ENCODE measurements at places on chromosomes 12 and 14.
A peak's percentile ranks its signal among the peaks of the same experiment; 100 is the strongest.

- no peak for DNase-seq
These were observed 157.4 kb upstream of the C14orf180 start for GRCh38 chr14:104421892-104422828.

GRCh38 chr12:12182703-12183365 lies 84.0 kb downstream of the LRP6 start:
- DNase-seq, result no peak

- DNase-seq, result no peak
These were observed 52.9 kb upstream of the BCL2L14 start for GRCh38 chr12:12017798-12018197.

- no peak for DNase-seq
These were observed 196.7 kb downstream of the ALX1 start for GRCh38 chr12:85476756-85477155.

DNA sequence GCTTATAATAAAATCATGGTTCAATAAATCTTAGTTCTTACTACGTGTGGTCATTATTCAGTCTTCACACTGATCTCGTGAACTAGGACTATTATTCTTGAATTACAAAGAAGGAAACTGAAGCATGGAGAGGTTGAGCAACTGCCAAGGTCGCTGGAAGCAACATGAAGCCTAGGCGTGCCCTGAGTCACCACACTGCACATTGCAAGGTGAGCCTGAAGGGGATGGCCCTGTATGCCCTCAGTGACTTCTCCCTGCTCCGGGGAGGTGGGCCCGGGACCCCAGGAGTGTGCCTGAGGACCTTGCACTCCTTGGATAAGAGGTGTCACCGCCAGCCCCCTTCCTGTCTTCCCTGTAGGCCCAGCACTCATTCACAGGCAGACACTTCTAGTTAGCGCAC lies 161.6 kb downstream of the CACNA1C start:
- no peak for DNase-seq

DNA sequence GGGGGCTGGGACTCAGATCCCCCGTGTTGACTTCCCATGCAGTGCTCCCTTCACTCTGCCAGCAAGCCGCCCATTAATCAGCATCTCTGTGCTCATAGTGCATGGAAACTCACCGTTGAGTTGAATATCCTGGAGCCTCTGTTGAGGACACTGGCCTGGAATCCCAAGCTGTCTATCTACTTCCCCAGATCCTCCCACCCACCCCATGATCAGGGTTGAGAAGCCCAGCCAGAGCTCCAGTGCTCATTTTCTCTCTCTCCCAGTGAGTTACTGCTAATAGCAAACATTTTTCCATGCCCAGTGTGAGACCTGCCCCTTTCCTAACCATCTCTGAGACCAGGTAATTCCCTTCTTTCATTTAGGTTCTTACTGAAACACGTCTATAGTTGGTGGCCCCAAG lies 88.2 kb downstream of the SLC24A4 start:
- DNase-seq, result no peak

DNA sequence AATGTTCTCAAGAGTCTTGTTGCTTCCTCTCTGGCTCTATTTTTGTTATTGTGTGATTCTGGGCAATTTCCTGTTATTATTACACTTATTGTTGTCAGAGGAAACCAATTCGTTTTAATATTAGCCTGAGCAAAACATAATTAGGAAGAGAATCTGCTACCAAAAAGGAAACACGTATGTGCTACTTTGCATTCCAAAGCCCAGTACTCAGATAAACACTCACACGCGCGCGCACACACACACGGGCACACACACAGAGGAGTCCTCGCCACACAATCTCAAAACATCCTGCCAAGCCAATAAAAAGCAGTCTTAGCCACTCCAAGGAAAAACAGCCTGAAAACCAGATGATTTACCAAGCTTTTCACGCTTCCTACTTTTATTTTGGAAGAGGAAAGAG lies 400.7 kb downstream of the NUAK1 start:
- DNase-seq, result no peak

- DNase-seq, result no peak
These were observed 26.9 kb upstream of the GCH1 start for GRCh38 chr14:54929556-54929955.

DNA sequence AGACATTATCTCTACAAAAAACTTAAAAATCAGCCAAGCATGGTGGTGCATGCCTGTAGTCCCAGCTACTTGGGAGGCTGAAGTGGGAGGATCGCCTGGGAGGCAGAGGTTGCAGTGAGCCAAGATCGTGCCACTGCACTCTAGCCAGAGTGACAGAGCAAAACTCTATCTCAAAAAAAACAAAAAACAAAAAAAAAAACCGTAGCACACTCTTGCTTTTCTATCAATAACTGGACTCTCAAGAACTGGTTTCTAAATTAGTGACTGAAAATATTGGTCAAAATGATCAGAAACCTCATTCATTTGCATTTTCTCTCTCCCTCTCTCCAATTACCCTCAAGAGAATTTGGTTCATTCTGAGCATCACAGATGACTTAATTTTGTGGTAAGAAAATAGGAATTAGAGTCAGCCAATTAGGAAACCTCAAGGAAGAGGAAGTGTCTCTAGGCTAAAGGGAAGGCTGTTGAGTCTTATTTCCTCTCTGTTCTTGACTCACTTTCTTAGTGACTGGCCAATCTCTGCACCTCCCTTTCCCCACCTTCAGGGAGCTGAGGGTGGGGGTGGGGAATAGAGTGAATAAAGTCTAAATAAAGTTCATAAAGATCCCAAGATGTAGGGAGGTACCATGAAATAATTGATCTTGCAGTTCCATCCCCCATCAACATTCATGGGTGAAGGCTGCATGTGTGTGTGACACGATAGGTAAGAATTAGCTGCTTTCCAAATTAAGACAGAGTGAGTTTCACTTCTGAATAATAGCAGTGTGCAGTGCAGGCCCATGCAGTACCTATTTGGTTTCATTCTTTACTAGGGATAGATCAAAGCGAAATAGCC lies 6.8 kb upstream of the PSMA6 start:
- no peak for DNase-seq

DNA sequence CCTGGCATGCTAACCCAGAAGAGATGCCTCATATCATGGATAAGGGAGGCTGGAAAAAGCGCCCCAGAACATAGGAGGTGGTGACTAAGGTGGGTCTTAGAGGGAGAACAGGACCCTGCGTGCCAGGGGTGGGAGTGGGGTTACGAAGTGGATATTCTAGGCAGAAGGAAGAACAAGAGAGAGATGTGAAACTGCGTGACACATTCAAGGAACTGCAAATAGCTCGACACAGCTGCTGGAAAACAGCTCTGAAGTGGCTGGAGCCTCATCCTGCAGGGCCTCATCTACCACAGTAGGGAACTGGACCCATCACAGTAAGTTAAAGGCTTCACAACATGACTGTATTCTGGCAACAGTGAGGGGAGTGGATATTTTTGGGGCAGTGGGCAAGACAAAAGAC lies 61.1 kb downstream of the RNF34 start:
- no peak for DNase-seq

GRCh38 chr12:112782943-112783342 lies 8.6 kb upstream of the RPH3A start:
- no peak for DNase-seq

DNA sequence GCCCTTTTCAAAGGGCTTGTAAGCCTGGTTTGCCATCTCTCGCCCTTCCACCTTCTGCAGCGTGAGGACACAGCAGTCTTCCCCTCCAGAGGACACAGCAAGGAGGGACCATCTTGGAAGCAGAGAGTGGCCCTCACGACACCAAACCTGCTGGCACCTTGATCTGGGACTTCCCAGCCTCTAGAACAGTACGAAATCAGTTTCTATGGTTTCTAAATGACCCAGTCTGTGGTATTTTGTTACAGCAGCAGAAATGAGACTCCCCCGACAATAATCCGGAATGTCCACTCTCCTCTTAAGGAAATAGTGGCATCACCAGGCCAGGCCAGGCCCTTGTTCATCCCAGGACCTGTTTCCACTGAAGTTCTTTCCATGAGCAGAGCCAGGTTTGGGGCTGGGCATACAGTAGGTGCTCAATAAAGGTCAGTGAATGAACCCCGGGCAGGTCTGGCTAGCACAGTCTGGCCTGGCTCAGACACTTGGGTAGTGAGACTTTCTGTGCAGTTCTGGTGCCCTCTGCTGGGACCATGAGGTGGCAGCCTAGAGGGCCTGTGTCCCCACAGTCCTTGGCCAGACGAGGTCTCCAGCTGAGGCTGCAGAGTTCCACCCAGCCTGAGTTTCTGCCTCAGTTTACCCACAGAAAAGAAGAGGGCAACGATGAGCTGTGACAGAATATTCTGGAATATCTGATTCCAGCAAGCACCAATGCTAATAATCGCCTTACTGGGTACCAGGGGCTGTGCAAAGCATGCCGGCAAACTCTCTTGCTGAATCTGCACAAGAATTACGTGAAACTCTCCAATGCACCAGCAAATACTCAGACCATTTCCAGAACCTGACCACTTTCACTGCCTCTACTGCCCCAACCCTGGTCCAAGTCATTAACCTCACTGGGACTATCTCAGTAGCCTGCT lies 14.0 kb downstream of the ABCB9 start:
- peak; percentile 49 for DNase-seq

- no peak for DNase-seq
These were observed 102.9 kb upstream of the FSCB start for GRCh38 chr14:44609876-44610510.

DNA sequence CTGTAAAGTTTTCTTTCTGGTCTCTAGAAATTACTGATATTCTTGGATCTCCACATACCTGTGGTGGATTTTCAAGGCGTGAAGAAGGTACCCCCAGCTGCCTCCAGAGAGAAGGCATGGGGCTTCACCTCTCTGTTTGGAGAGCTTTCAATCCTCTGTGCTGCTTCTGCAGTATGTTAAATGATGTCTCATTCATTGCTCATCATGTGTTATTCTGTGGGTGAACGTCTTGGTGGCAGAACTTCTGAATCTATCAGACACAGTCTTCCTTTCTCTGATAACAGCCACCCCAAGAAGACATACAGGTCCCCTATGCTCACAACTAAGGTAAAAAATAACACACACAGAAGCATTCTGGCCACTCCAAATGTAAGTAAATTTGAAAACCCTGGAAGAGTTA lies 221.3 kb upstream of the TMEM260 start:
- DNase-seq, result no peak

GRCh38 chr12:49030119-49030518 lies 11.5 kb upstream of the PRKAG1 start:
- DNase-seq, result no peak

GRCh38 chr14:34733245-34733644 lies 18.9 kb upstream of the CFL2 start:
- no peak for DNase-seq

- no peak for DNase-seq
These were observed 7.7 kb upstream of the PPTC7 start for GRCh38 chr12:110590806-110591326.

DNA sequence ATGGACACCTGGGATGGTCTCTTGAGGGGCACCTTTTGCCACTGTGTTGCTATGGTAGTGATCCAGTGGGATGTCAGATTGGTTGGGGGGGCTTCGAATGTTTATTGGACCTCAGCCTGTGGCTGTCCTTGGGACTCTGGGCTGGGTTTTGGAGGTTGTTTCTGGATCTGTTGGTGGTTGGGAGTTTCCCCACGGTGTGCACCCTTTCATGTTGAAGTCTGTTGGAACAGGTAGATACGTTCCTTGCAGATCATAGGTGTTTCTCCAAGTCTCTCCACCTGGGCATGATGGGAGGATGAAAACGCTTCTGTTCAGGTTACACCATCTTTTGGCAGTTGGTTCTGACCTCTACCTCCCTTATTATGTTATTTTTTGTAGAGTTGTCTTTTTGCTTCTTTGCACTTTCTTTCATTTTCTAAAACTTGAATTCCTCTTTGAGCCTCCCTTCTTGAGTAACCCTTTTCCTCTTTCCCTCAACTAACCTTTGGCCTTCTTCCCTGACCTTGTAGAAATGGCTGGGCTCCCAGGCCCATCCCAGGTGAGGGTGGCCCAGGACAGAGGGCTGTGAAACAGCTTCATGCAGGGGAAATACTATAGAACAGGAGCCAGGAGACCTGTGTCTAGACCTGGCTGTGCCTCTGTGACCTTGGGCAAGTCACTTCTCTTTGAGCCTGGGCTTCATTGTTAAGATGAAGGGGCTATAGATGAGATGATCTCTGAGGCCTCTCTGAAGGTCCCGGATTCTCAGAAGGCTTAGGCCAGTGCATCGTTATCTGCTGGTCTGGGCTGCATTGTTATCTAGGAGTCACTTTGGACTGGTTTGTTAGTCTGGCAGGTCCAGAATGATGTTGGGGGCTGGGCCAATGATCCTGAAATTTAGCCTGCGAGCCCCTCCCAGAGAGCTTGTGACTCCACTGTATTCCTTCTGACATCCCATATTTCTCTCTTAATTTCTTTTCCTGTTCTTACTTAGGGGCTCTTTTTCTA lies 2.0 kb downstream of the ATN1 start:
- no peak for DNase-seq

DNA sequence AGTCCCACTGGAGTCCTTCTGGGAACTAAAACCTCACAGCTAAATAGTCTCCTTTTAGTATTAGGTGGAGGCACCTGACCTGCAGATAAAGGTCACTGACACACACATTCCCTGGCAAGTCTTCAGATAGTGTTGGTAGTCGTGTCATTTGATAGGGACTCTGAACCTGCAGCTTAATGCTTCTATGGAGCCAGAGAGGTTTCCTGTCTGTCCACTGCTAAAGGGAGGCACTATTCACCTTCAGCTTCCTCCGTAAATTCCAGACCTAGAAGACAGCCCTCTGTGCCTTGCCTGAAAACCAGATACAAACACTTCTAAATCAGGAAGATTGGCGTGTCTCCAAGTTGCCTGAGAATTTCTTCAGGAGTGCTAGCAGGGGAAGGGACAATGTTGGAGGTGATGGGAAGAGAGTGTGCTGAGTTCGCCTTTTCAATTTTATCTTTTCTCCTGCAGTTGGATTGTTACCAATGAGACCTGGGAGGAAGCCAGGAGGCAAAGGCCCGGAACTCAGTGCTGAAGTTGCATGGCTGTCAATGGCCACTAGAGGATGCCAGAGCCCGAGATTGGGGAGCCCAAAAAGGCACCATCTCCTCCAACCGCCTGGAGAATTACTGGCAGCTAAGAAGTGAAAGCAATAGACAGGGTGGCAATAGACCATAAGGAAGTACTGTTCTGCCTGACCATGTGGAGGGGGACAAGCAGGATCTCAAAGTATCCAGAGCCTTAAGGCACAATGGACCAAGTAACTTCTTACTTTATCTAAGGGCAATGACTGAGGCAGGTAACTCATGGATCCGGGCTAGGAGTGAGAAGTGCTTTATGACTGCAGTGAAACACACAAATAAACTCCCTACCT lies 81.6 kb upstream of the SCAF11 start:
- DNase-seq, result peak; percentile 28

- no peak for DNase-seq
These were observed 17.0 kb downstream of the NCOR2 start for GRCh38 chr12:124550123-124551089.

- no peak for DNase-seq
These were observed 41.5 kb upstream of the DAAM1 start for GRCh38 chr14:59147007-59147406.

DNA sequence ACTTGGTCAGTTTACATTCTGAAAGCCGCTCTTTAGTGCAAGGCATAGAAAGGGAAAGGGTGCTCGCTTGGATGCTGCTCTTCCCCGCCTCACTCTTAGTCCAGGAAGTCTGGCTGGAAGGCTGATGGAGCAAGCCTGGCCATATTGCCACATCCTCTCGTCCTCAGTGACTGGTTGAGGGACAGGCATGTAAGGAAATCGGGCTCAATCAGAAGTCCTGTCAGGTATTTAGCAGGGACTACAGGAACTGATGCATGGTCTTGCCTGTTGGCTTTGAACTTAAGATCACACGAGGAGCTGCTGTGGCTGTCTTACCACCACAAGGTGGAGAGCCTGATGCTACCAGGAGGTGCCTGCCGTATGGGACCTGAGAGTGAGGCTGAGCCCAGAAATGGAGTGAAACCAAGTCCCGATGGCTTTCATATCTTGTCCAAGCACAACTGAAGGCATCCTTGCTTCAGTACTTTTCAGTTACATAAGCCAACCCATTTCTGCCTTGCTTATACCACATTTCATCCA lies 10.7 kb upstream of the C12orf75 start:
- no peak for DNase-seq

Data from activated CD4-positive, CD25-positive, alpha-beta regulatory T cell treated with anti-CD3 and anti-CD28 coated beads, Interleukin-2, amount 50 U/mL, for 16 hours (primary cell).